Daoy (cell line): ENCODE measurements at places on chromosomes 2 and 18. TPM values are rescaled to one million over a fixed set of nuclear protein-coding genes. Genes with fewer than 3 reads are reported as not detected.
A peak's percentile ranks its signal among the peaks of the same experiment; 100 is the strongest.

DNA sequence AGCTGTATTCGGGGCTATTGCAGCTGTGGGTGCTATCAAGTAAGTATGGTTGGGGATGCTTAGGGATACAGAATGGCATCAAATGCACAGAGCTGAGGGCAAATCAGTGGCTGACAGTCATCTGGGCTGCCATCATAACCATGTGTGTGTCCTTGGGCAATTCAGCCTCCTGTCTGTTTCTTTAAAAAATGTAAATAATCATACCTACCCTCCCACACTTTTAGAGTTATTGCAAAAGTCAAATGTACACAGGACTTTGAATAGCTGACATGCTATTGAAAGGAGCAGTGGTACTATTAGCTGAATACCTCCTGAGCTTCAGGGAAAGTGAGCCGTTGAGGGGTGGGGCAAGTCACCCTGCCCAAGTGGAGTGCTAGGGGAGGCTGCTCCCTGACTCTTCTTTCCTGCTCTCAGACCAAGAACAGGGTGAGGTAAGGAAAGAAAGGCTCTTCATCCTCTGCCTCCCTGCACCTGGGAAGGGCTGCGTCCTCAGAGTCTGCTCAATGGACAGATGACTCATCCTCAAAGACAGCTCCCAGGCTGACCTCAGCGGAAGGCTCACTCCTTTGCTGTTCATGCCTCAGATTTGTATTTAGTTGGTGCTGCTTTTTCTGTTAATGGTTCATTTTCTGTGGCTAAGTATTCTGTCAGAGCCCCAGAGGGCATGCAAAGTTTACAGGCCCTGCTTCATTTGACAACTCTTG lies 54.9 kb upstream of the BZW1 start:
- peak; percentile 83 for DNase-seq

- no peak for DNase-seq
Observed at GRCh38 chr2:85254540-85255300, 73.1 kb downstream of the TGOLN2 start.

The MOGAT1 gene
- not detected in 2 replicates for total RNA-seq

The HOXD3 gene
- total RNA-seq = 5.0 and 10.9 TPM in 2 replicates

The NTSR2 gene
- total RNA-seq = not detected in 2 replicates
